GM12891 (cell line): ENCODE measurements at places on chromosomes 6 and 20.

- no peak for DNase-seq
Measured at GRCh38 chr20:6533351-6533750, 234.1 kb upstream of the BMP2 start.

DNA sequence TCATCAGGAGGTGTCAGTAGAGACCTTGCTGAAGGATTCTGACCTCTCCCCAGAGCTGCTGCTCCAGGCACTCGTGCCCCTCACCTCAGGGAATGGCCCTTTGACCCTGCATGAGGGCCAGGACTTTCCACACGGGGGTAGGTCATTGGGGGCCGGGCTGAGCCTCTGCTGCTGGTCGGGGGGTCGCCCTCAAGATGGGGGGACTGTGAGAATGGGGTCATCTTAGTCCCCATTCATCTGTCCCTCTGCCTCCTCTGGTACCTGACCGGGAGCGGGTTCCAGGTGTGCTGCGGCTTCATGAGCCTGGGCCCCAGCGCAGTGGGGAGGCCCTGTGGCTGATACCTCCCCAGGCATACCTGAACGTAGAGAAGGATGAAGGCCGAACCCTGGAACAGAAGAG, 15.8 kb downstream of the DNPH1 start:
- no peak for DNase-seq

- DNase-seq: no peak
Measured at GRCh38 chr6:19037607-19038006, 650.5 kb downstream of the RNF144B start.

- no peak for DNase-seq
Measured at GRCh38 chr20:58424218-58424969, 35.4 kb downstream of the VAPB start.

DNA sequence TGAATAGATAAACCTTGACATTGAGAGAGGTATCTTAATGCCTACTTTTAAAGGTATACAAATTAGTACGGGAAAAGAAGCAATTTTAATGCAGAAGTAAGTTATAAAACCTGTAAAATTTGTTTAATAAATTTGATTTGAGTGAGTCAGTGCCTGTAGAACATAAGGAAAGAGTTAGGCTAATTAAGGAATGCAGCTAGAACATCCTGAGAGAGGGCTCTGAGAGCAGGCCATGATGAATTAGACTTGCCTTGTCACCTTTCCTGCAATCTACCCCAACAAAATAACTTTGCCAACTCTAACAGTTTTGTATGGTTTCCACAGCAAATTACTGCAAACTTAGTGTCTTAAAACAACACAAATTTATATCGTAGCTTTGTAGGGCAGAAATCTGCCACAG, 700.8 kb downstream of the RFPL4B start:
- no peak for DNase-seq

DNA sequence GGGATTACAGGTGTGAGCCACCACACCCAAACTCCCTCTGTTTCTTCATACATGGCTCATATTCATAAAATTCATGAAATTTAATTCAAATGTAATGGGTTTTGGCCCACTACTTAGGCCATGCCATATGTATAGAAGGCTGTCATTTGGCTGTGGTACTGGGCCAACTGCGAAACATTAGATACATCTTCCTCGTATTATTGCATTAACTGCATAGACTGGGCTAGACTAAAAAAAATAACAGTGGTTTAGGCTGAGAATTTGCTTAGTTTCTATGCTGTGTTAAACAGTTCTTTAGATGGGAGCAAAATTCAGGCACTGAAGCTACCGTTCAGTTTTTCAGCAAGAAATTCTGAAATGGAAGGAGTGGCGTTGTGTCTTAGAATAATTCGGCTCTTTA, 133.6 kb downstream of the DOK5 start:
- no peak for DNase-seq

DNA sequence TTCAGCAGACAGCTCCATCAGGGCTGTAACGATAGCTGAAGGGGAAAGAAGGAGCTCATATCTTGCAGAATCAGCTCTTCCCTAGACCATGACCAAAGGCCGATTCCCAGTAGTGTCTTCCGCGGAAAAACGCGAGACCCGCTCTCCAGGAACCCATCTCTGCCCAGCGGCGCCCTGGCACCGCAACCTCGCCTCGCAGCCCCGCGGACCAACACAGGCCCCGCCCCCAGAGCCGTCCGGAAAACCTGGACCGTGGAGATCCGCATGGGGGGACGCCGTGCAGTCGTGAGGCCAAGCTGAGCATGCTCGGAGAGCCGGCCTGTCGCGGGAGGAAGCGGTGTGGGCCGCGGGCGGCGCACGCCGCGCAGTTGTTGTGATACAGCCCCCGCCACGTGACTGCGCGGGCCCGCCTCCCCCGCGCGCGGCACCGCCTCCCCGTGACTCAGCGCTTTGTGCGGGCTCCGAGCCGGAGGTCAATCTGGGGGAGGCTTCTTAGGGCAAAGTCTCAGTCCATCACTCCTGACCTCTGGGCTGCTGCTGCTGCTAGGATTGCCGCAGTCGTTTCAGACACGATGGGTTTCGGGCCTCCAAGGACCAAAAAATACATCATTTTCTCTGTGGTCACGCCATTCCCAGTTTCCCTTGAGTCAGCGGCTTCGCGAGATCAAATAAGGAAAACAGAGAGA, 3.1 kb upstream of the GCLC start:
- DNase-seq: peak; percentile 81

GRCh38 chr6:64083261-64083660, 447.7 kb downstream of the PHF3 start:
- no peak for DNase-seq

DNA sequence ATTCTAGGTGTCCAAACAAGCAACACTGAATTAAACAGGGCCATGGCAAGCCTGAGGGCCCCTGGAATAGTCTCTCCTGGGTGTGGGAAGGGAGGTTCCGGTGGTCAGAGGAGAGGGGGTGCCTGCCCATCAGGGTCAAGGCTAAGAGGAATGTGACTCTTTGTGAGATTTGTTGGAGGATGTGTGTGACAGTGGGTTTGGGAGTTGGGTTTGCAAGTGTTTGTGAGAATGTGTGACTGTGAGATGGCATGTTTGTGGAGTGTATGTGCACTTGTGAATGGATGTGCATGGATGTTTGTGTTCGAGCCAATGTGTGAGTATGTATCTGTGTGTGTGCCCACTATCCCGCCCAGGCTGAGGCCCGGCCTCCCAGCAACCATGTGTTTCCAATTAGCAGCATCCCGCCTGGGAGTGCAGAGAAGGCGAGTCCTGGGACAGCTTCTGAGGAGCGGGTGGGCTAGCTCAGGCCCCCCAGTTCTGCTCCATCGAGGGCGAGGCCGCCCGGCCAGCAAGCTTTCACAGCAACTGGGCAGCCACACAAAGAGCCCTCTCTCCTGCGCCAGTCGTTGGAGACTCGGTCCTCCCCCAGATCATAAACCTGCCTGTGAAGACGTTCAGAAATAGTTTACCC, 12.6 kb downstream of the FOXC1 start:
- no peak for DNase-seq
